T-helper 2 cell (primary cell): ENCODE measurements at places on chromosomes 4 and X.

DNA sequence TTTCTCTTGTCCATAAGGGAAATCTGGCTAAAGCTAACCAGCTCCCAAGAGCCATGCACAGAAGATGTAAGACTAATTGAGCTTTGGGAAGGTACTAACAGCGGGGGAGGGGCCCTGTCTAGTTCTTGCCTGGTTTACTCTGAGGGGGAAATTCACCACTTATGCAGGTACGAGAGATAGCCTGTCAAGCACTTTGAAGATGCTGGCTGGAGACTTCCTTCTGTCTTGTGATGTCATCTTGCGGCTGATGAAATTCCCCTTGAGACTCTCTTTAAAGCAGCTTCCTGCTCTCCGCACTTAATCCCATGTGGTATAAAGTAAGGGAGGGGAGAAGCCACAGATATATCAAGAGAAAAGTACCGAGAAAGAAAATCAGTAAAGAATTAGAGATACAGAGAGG, 345.3 kb downstream of the MAPK10 start:
- no peak for DNase-seq

- no peak for DNase-seq
These were observed 79.9 kb downstream of the COQ2 start for GRCh38 chr4:83204731-83205130.

DNA sequence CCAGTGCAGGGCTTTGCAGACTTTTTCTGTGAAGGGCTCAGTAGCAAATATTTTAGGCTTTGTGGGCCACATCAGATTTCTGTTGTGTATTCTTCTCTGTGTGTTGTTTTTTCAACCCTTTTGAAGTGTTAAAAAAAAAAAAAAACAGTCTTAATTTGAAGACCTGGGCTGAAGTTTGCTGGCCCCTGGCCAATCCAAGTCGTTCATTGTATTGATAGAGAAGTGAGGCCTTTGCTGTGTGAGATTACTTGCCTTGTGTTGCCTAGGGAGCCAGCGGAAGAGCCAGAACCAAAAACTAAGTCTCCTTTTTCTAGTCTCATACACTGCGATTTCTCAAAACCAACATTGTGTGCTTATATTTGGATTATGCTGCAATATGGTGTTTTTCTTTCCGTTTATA, 46.9 kb downstream of the MTM1 start:
- DNase-seq, result no peak

GRCh38 chr4:3498901-3499510, 33.2 kb downstream of the LRPAP1 start:
- DNase-seq, result no peak

GRCh38 chrX:46572340-46572936, 1.1 kb upstream of the CHST7 start:
- DNase-seq, result peak; percentile 15

- DNase-seq, result no peak
These were observed 130.9 kb downstream of the REPS2 start for GRCh38 chrX:17077361-17077760.

DNA sequence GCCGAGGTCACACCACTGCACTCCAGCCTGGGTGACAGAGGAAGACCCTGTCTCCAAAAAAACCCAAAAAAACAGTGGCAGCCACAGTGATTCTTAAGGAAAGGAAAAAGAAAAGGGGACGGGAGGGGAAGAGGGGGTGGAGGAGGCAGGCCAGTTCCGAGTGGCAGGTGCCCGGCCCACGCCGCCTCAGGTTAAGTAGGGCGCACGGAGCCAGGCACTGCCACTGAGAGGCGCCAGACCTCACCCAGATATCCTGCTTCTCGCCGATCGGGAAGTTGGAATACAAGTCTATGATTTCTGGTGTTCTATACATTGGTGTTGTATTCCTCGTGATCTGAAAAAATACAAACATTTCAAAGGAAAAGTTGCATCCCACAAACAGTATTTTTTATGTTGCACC, 35.9 kb downstream of the GAK start:
- DNase-seq, result no peak

GRCh38 chrX:116384406-116384954, 51.9 kb upstream of the SLC6A14 start:
- DNase-seq, result no peak

- no peak for DNase-seq
These were observed 211.8 kb downstream of the PPP3CA start for GRCh38 chr4:101135371-101136010.

GRCh38 chrX:132609362-132609848, 120.6 kb upstream of the MBNL3 start:
- no peak for DNase-seq

DNA sequence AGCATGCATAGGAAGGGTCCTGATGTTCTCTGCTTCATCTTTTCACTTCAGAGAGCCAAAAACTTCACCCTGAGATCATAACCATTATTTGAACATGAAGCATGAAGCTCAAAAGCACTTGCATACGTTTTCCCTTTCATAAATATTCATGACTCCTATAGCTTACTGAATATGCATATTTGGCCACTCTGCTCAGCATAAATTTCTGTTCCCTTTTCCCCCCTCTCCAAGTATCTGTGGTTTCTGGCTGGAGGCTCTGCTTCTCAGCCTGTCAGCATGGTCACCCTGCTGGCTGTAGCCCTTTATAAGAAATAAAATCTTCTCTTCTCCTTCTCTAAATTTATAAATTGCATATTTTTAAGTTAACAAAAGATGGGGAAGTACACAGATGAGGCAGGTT, 384.7 kb upstream of the AGA start:
- DNase-seq, result no peak

GRCh38 chrX:39398963-39399261, 597.7 kb downstream of the MID1IP1 start:
- no peak for DNase-seq

DNA sequence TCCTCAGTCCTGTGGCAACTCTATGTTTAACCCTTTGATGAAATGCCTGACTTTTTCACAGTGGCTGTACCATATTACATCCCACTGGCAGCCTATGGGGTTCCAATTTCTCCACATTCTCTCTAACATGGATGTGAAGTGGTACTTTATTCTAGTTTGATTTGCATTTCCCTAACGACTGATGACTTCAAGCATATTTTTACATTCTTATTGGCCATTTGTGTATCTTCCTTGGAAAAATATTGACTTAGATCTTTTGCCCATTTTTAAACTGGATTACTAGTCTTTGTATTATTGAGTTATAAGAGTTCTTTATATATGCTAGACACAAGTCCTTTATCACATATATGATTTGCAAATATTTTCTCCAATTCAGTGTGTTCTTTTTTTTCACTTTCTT, 2.1 kb upstream of the RAB39B start:
- DNase-seq, result no peak

GRCh38 chr4:29153642-29154041, 1566.5 kb upstream of the PCDH7 start:
- no peak for DNase-seq

- DNase-seq, result no peak
These were observed 1.6 kb downstream of the RPL9 start for GRCh38 chr4:39456946-39457763.

DNA sequence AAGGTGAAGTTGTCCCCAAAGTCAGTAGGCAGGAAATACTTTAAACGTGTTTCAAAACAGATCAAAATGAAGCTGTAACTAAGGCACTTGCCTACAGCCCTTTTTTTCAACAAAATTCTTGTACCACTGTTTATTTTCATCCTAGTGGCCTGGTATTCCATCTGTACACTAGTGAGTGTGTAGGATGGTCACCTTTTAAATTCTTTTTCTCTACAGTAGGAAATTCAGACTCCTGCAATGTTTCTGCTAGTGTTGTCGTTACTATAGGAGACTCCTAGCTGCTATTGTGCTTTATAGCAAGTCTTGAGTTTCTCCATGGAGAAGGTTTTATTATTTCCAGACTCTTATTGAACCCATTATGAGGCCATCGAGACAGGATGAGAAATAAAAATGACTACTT, 7.0 kb upstream of the NHS start:
- no peak for DNase-seq
